ENCODE measurements at places on chromosomes 2 and 18.

DNA sequence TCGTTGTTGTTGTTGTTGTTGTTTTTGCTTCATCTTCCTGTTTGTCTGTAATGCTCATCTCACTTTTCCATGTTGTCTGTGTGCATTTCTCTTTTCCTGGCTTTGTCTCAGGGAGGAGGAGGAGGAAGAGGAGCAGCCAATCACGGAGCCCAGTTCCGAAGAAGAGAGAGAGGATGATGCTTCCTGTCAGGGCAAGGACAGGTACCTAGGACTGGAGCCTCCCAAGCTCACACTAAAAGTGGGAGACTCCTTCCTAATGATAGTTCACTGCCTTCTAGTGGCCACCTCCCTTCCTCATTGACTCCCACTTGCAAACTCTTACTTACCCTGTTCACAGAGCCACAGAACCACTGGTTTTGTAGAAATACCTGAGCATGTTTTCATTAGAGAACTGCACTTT lies 179.6 kb downstream of the TPGS2 start:
- DNase-seq = no peak

DNA sequence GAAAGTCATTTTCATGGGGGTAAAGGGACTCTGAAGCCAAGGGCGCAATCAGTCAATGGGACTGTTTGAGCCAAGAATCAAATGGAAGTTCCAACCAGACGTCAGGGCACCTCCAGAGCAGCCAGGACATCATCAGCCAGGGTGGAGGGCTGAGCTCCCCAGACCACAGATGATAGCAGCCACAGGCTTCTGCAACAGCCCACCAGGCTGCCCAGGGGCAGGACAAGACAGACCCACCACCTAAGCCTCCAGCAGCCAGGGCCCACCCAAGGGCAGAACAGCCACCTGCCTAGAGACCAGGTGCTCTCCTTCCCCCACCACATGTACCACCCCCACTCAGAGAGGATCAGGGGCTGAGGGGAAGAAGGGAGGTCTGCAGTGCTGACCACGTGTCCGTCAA lies 53.8 kb upstream of the SLC66A3 start:
- DNase-seq = no peak

DNA sequence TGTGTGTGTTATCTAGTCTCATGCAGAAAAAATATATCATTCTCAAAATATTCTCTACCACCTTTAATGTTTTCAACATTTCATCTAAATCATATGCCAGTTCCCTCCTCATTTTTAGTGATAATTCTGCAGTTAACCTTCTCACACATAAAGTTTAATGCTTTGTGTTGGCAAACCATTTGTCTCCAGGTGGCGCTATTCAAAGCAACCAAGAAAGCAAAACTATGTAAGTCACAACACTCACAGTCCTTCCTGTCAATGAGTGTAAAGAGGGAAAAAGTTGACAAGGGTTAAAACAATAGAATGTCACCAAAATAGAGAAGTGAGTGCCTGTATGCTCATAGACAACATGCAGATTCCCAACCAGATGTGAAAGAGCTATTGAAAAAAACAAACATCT lies 961.6 kb upstream of the LRRTM1 start:
- no peak for DNase-seq

DNA sequence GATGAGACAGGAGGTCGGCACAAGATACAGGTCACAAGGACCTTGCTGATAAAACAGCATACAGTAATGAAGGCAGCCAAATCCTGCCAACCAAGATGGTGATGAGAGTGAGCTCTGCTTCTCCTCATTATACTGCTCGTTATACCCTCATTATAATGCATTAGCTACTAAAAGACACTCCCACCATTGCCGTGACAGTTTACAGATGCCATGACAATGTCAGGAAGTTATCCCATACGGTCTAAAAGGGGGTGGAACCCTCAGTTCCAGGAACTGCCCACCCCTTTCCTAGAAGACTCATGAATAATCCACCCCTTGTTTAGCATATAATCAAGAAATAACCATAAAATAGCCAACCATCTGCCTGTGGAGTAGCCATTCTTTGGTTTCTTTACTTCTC lies 224.2 kb downstream of the RBM43 start:
- DNase-seq = no peak

DNA sequence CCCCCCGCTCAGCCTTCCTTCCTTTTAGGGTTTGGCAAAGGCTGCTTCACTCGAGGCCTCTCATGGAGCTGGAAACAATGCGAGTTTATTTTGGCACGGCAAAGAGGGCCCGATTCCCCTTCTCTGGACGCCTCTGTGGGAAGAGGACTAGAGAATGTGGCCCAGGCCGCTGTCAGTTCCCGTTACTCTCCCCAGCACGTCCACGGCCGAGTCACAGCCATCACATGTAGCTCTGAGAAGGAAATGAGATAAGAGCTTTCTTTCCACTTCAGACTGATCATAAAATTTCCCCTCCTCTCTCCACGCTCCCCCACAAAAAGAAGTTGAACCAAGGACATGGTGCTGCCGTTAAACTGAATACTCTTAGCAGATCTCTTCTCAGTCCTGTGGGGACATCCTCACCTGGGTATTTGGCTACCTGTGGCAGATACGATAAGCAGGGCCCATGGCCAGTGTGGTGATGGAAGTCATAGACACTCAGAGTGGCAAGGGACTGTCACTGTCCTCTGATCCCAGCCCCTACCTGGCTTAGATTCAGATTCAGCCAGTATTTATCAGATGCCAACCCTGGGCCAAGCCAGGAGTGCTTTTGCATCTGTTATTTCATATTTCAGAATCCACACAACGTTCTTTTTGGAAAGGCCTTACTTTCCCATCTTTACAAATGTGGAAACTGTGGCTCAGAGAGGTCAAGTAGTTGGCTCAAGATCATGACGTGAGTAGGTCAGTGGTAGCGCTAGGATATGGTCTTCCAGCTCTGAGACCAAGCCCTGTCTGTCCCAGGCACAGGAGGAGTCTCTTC lies 101.2 kb downstream of the MCFD2 start:
- no peak for DNase-seq

- DNase-seq = no peak
Measured at GRCh38 chr2:64225491-64225890, 81.3 kb upstream of the PELI1 start.

DNA sequence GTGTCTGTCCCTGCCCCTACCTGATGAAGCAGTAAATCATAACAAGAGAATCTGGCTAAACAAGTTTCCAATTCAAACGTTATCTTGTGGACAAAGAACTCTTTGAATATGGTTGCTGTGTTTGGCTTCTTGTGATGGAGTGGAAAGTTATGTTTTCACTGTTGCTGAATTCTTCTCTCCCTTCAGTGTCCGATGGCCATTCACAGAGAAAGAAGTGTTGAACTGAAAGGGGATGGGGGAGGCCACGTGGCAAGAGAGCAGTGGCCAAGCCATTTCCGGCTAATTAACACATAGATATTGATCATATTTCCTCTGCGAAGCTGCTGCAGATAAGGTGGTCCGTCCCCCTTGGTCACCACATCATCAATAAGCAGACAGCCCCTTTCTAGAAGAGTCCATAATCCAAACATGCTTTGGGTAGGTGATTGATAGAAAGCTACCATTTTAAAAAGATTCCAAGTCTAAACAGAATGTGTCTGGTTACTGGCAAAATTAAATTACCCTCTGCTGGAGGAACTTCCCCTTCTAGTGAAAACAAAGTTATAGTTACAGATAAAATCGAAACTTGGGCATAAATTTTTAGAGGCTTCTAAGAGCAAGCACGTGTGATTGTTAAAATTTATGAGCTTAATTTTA lies 36.9 kb upstream of the FZD7 start:
- no peak for DNase-seq

GRCh38 chr2:177448031-177448430 lies 55.5 kb downstream of the AGPS start:
- no peak for DNase-seq

DNA sequence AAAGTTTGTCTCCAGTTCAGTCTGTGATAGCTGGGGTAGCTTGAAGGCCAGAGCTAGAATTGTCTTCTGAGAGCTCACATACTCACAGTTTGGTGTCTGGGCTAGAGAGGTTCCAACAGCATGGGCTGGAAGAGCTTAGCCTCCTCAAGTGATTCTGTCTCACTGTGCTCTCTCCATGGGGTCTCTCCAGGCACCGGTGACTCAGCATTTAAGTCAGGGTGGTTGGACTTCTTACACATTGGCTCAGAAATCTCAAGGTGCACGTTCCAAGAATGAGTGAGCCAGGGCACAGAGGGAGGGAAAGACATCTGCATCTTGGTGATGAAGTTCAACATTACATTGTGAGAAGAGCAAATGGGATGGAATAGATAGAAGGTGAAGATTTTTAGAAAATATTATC lies 207.3 kb upstream of the DDX18 start:
- DNase-seq = no peak

GRCh38 chr2:179335732-179336131 lies 71.1 kb upstream of the SESTD1 start:
- no peak for DNase-seq

- peak; percentile 52 for DNase-seq
Measured at GRCh38 chr2:201786471-201786870, 5.7 kb upstream of the ALS2 start.

GRCh38 chr2:178016612-178017011 lies 56.0 kb downstream of the PDE11A start:
- no peak for DNase-seq

GRCh38 chr2:131115752-131116151 lies 10.6 kb downstream of the PLEKHB2 start:
- no peak for DNase-seq

- no peak for DNase-seq
Measured at GRCh38 chr18:35463827-35464226, 33.9 kb downstream of the INO80C start.

- DNase-seq = peak; percentile 67
Measured at GRCh38 chr2:128832946-128833663, 514.4 kb upstream of the HS6ST1 start.

DNA sequence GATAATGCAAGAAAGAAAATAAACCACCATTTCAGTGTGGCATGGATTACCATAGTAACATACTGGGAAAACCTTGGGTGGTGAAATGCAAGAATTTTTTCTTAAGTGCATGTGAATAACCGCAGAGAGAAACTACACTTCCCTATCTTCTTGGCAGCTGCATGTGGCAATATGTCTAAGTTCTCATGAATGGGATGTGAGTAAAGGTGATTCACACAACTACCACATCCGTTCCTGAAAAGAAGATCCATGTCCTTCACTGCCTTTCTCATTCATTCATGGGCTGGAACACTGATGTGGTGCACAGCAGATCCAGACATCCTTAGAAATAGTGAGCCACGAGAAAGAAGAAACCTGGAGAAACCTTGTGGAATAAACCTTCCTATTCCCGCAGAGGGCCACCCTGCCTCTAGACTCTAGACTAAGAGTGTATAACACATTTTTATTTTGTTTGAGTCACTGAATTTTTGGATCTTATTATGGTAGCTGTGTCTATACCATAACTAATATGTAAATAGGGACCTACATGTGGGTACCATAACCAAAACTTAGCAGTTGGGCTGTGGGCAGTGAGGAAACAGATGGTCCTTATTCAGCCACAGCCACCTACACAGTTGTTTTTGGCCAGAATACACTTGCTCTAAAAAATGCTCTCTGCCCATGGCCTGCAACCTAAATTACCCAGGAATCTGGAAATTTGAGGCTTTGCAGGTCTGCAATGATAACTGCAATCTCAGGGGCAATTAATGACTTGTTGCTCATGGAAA lies 573.3 kb downstream of the LRP1B start:
- no peak for DNase-seq

GRCh38 chr2:96531872-96532505 lies 4.6 kb upstream of the ARID5A start:
- DNase-seq = peak; percentile 69

- no peak for DNase-seq
Measured at GRCh38 chr2:172307800-172308199, 119.6 kb upstream of the ITGA6 start.

GRCh38 chr2:70936165-70936978 lies 672 bp downstream of the ATP6V1B1 start:
- DNase-seq = peak; percentile 28

Measured in retina (tissue), 1 donor.